ENCODE measurements at places on chromosomes 2 and 18.

GRCh38 chr2:26583381-26583911 is 57.7 kb downstream of the CIB4 start:
- no peak for DNase-seq

DNA sequence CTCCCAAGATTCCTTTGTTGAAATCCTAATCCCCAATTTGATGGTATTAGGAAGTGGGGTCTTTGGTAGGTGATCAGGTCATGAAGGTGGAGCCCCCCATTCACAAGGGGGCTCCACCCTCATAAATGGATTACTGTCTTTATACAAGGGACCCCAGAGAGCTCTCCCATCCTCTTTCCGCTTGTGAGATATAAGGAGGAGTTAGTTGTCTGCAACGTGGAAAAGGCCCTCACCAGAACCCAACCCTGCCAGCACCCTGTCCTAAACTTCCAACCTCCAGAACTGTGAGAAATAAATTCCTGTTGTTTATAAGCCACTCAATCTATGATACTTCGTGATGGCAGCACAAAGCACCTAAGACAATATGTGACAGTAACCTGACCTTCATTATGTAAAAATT is 684.1 kb upstream of the HS6ST1 start:
- peak; percentile 2 for DNase-seq

DNA sequence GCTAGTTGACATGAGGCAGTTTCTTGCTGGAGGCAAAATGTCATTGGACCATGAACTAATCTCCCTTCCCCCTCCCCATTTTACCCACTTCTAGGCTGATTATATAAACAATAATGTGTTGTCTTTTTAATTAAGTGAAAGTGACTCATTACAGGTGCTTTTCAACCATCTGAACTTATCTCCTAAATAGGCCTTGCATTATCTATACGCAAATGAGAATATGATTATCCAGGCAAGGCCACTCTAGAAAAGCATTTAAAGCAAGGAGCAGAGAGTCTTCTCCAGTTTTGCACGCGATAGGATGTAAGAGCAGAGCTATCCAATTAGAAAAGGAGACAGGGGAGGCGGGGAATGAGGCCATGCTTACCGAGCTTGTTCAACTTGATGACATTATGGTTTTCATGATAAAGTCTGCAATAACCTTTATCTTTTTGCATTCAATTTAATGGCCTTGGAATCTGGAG is 286.1 kb upstream of the SIX3 start:
- DNase-seq, result no peak

DNA sequence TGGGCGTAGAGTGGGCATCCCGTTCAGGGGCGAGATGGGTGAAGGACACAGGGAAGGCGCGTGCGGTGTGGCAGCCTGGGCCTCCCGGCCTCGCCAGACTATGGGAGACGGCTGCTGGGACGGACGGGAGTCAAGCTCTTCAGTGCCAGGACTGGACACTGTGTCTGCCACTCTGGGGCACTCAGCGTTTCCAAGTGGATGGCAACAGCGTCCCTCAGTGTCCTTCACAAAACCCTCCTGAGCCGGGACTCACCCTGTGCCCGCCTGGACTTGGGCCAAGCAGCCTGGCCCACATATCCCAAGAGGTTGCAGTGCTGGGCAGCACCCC is 16.3 kb upstream of the BOK start:
- no peak for DNase-seq

GRCh38 chr2:142502402-142502801 is 371.6 kb upstream of the LRP1B start:
- DNase-seq, result no peak

- DNase-seq, result no peak
Observed at GRCh38 chr2:217731805-217732204, 271.0 kb downstream of the TNS1 start.

DNA sequence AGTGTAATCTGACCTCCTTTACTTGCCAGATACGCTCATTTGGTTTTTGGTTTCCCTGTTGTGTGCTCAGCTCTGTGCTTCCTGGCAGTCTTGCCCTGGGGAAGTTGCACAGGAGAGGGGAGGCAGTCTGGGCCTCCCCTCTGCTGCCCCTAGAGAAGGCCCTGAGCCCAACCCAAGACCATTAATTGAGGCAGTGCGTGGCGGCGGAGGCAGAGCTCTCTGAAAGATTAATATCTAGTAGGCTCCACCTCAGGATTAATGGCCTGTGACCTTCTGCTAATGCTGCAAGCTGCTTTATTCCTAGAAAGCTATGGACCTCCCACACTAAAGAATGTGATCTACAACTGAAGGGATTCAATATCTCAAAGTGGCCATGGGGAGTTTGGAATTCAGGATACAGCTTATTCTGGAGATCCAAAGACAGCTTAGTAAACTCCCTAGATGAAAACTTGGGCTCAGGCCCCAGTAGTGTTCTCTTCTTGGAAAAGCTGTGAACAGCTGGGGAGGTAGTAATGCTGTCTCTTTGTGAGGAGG is 41.4 kb upstream of the MAPRE2 start:
- no peak for DNase-seq

GRCh38 chr2:120710256-120710655 is 25.4 kb upstream of the GLI2 start:
- DNase-seq, result no peak

GRCh38 chr2:242020196-242021004 is 150.9 kb downstream of the RTP5 start:
- DNase-seq, result no peak

GRCh38 chr2:108916796-108917421 is 72.1 kb downstream of the EDAR start:
- peak; percentile 44 for DNase-seq

DNA sequence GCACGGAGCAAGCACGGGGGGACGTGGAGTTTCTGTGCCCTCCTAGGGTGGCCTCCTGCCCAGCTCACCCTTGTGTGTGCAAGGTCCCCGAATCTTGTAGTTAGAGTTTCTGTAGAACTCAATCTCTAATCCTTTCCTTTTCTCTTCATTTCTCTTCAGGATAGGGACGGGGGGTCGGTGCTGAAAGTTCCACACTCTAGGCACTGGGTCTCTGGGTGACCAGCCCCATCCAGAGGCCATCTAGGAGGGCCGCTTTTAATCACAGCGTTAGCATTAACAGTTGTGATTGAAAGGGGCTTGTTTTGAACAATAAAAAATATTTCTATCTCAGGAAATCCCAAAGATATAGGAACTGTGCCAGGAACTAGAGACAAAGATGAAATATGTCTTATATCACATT is 10.5 kb downstream of the SOCS6 start:
- DNase-seq, result no peak

DNA sequence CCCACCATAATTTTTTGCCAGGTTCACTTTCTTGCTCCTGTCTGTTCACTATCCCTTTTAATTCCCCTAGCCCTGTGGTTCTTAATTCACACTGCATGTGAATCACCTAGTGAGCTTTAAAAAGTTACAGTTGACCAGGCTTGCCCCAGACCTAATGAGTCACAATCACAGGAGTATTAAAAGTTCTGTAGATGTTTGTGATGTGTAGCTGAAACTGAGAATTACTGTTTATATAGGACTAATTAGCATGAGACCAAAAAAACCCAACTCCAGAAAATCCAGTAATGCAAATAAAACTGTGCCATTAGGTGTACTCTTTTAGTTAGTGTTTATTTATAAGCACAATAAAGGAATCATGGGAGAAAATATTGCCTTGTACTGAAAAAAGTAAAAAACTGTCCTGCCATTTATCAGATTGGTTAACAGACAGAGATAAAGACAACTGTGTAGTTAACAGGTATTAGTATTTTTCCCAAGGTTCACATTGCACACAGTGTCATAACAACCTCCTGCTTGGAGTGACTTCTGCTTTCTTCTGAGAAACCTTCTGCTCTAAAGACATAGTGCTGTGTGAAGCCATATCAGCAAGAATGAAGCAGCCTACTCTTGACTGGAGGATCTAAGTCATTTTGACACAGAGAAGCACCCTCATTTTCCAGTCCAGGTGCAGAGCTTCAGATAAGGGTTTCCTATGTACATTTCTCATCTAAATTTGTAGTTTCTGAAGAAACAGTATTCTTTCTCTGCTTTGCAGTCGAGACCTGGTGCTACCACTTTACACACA is 39.0 kb downstream of the VAPA start:
- no peak for DNase-seq

DNA sequence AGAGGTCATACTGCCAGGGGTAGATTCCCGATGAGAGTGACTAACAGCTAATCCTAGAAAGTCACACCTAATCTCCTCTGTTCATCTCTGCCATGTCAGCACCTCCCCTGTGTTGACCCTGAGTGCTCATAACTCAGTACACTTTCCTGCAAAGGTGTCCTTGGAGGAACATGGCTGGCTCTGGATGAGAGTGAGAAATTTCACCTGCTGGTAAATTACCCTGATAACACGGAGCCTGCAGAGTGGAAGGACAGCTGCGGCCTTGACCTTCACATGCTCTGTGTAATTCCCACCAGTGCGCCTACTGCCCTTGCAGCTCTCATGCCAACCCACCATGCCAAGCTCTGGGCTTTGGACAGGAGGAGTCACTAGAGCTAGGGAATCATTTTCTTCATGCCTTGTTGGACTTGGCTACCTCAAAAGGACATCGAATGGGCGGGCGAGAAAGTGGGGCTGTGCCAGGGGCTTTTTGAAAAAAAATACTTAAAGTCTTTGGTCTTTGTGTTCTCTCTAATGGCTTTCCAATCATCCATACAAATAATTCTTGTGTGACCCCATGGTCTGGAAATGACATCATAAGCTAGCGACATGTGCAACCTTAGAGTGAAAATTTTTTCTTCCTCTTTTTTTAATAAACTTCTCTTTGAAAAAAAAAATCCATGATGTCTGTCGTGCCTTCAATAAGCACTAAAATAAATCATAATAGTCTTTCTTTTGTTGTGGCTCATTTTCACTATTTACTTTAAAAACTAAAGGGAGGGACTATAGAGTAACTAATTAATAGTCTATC is 319.9 kb downstream of the MYCN start:
- no peak for DNase-seq

DNA sequence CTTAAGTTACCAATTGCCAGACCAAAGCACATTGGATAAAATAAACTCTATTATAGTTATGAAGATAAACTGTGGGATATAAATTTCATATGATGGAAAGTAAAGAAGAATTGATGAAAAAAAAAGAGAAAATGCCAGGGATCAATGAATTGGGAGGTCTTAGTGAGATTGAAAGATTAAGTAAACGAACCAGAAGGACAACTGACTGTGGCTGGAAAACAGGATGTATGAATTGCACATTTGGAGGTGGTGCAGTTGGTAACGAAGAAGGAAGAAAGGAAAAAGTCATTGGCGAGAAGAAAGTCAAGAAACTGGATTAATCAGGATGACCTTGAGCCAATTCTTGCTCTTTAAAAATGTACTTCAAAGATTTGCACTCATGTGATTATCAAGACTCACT is 166.7 kb downstream of the NCK2 start:
- no peak for DNase-seq

- no peak for DNase-seq
Observed at GRCh38 chr2:111017034-111017622, 103.6 kb upstream of the BCL2L11 start.

DNA sequence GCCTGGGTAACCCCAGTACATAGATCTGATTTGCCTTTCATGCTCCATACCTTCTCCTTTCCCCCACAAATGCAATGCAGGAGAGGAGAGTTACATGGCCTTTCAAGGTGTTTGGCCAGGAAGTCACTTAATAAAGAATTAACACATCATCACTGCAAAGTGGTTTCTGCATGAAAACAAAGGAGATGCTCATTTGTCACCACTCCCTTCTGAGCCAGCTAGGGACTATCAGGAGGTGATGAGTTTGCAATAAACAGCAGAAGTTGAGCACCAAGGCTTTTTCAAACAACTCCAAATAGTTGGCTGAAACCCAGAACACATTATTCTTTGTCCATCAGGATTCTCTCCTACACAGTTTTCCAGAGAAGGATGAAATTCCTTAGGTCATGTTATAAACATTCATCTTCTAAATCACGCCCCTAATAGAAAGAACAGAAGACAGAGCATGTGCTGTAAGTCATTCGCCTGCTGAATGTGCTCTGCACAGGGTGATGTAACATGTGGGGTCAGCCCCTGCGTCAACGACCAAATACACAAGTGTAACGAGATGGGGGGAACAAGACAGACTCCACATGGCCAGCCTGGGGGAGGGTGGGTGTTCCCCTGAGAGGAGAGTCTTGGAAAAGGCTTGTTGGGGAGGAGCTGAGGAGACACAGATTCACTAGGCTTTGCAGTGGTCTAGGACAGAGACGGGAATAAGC is 87.3 kb upstream of the RMDN2 start:
- DNase-seq, result no peak

GRCh38 chr2:178292586-178292985 is 98.3 kb downstream of the OSBPL6 start:
- no peak for DNase-seq

- no peak for DNase-seq
Observed at GRCh38 chr2:240919786-240920782, 13.9 kb downstream of the CROCC2 start.

DNA sequence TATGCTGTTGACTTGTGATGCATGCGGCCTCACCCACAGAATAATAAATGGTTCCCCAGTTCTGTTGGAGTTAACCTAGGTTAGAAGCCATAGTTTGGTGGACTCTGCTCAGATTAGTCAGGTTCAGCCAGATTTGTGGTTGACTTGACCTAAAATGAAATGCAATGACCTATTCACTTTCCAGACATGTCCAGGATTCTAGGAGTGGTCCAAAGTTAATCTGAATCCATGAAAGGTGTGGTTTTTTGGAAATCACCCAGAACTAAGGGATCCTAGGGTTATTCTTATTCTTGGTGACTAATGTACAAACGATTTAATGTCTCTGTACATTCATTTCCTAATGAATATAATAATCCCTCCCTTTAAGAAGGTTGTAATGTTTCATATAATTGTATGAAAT is 88.9 kb upstream of the RBBP8 start:
- DNase-seq, result no peak

GRCh38 chr2:178905261-178905660 is 98.0 kb upstream of the TTN start:
- no peak for DNase-seq

DNA sequence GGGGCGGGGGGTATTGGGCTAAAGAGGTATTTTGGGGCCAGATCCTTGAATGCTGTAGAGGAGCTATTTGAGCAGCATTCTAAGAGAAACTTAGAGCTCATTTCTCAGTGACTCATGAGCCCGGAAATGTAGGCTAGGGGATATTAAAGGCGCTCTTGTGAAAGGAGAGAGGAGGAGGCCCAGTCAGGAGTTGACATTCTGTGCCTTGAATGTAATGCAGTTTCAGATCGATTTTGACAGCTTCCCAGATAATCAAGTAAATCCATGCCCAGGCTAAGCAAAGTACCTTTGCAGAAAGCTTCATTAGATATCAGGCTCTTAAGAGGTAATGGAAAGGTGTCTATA is 1.5 kb downstream of the CAB39 start:
- no peak for DNase-seq

Measured in vagina (tissue), 2 donors.